ENCODE measurements at places on chromosomes 7 and 10.

GRCh38 chr7:44380189-44380830, 54.9 kb upstream of the CAMK2B start:
- DNase-seq = no peak

DNA sequence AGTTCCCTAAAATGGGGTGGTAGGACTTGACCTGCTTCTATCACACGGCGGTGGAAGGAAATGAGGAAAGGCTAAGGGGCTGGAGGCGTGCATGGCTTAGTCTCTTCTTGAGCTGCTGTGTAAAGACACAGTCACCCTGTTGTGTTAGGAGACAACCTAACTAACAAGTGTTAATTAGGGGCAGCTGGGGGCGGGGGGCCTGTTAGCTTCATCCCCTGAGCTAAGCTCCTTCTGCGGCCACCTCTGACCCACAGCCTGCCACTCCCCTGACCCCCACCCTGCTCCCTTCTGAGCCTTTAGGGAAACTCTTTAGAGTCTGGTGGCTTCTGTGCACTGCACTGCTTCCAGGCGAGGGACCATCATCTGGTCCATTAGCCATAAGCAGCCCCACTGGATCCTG, 28.0 kb downstream of the COL17A1 start:
- DNase-seq = no peak

- no peak for DNase-seq
These were observed 35.6 kb downstream of the ANKMY2 start for GRCh38 chr7:16609842-16610450.

DNA sequence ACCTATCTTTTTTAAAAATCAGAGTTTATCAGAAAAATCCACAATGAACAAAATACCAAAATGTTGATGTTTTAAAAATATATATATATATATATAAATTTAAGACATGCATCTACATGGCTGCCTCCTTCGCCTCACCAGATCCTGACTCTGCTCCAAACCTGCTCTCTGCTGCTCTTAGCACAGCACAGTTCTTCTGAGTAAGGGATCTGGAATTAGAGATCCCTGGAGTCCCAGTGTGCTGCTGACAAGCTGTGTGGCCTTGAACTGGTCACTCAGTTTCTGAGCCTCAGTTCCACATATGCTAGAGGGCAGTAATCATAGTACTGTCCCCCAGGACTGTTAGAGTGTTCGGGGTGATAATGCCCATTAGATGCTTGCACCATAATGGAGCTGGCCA, 53.1 kb upstream of the AQP1 start:
- no peak for DNase-seq

DNA sequence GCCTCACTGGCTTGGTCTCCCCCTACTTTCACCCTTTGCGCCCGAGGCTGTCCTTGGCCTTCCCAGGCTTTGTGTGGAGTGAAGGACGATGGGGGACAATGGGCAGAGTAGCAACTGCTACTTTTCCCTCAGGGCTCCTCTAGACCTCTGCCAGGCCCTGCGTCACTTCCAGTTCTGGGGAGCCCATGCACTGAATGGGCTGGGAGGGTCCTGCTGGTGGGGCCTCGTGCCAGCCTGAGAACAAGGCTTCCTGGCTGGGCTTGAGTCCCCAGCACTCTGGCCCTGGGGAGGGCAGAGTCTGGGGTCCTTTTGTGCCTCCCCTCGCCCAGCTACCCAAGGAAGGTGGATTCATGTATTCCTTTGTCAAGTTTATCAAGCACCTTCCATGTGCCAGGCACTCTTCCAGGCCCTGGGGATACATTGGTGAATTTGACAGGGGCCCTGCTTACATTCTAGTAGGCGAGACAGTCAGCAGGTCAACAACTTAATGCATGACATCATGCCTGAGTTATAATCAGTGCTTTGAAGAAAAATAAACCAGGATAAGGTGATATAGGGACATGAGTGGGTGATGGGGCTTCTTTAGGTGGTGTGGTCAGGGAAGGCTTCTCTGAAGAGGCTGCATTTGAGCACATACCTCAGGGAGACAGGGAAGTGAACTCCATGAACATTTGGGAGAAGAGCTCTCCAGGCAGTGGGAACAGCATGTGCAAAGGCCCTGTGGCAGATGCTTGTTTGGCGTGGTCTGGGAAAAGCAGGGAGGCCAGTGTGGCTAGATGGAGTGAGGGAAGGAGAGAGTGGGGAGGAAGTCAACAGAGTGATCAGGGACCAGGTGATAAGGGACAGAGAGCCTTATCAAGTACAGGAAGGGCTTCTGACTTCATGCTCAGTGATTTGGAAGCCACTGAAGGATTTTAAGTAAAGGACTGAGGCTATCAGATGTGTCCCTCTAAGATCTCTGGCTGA, 14.1 kb downstream of the ZMIZ1 start:
- DNase-seq = no peak

- no peak for DNase-seq
These were observed 40.4 kb downstream of the GNA12 start for GRCh38 chr7:2803755-2804154.

GRCh38 chr10:15313843-15314242, 57.2 kb downstream of the FAM171A1 start:
- no peak for DNase-seq

- DNase-seq = no peak
These were observed 235.5 kb downstream of the SEMA3E start for GRCh38 chr7:83413424-83413823.

- no peak for DNase-seq
These were observed 118.6 kb upstream of the ASAH2 start for GRCh38 chr10:50369931-50370330.

- DNase-seq = no peak
These were observed 114.6 kb downstream of the LRMDA start for GRCh38 chr10:75546004-75546403.

- no peak for DNase-seq
These were observed 58.6 kb upstream of the OPALIN start for GRCh38 chr10:96417441-96417840.

DNA sequence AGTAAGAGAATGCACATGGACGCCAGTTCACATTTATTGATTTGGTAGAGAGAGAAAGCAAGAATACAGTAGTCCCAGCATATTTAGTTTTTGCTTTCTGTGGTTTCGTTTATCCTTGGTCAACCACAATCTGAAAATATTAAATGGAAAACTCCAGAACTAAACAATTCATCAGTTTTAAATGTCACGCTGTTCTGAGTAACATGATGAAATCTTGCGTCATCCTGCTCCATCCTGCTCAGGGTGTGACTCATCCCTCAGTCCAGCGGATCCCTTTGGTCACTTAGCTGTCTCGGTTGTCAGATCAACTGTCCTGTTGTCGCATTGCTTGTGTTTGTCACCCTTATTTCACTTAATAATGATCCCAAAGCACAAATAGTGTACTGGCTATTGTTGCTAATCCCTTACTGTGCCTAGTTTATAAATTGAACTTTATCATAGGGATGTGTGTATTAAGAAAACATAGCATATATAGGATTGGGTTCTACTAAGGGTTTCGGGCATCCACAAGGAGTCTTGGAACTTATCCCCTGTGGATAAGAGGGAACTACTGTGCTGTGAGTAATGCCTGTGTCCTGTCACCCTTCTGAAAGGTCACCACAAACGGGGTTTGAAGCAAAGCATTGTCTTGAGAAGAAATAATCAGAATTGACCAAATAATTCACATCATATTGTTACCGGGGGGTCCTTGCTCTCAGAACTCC, 73.6 kb downstream of the OTUD1 start:
- no peak for DNase-seq

DNA sequence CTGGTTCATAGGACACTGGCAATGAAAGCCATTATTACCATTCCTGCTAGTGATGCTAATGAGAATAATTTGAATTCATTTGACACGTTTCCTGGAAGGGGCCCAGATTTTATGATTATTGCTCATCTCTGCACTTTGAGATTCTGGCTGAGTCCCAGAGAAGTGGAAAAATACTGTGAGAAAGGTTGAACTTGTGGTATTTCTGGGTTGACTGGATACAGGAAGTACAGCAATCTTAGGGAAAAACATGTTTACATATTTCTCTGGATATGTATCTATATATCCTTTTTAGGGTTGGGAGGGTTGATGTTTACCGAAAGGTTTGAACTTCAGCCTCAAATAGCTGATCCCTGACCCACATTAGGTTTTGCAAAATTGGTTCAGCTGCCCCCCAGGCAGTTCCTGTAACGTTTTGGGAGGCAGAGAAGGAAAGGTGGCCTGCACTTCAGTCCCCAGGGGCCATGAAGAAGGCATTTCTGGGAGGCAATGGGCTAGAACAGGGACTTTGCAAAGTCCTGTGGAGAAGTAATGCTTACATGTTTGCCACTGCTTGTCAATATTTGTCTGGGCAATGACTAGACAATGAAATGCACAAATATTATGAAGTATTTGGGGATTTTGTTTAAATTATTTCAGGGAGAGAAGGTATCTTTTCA, 253.7 kb upstream of the PITRM1 start:
- DNase-seq = no peak

- no peak for DNase-seq
These were observed 11.6 kb downstream of the TMEM273 start for GRCh38 chr10:49176310-49177268.

GRCh38 chr10:87849001-87849400, 14.3 kb downstream of the KLLN start:
- no peak for DNase-seq

- DNase-seq = no peak
These were observed 6.0 kb upstream of the SMNDC1 start for GRCh38 chr10:110310741-110311140.

- DNase-seq = no peak
These were observed 10.3 kb upstream of the RASSF4 start for GRCh38 chr10:44949127-44949802.

GRCh38 chr7:67429735-67430134, 433.1 kb downstream of the TYW1 start:
- no peak for DNase-seq

DNA sequence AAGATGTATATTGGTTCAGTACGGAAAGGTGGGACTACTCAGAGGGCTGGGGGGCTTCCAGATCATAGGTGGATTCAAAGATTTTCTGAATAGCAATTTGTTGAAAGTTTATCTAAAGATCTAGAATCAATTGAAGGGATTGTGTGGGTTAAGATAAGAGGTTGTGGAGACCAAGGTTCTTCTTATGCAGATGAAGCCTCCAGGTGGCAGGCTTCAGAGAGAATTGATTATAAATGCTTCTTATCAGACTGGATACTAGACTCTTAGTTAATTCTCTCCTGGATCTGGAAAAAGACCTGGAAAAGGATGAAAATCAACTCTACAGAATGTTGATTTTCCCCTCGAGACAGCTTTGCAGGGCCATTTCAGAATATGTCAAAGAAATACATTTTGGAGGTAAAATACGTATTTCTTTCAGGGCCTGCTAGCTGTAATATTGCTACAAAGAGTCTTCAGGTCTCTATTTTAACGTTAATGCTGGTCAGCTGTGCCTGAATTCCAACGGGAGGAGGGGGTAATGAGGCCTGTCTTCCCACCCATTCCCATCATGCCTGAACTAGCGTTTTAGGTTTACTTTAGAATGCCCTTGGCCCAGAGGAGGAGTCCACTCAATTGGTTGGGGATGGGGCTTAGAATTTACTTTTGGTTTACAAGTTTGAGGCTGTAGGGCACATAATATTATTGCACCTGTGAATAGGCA, 12.8 kb upstream of the GPR15LG start:
- DNase-seq = no peak

GRCh38 chr10:35909121-35909720, 267.1 kb upstream of the FZD8 start:
- no peak for DNase-seq

DNA sequence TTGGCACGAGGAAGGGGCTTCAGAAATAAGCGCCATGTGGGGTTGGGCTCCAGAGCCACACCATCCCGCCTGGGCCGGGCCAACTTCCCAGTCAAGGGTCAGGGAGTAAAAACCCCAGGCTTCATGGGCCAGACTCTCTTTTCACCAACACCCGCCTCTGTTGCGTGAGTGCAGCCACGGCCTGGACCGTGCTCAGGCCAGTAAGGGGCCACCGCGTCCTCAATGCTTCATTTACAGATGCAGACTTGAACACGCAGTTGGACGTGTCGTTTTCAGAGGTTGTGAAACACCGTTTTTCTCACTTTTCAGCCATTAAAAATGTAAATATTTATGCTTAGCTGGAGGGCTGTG, 161.0 kb downstream of the WDR37 start:
- DNase-seq = no peak

Data from esophagus squamous epithelium (tissue), 5 donors.